ENCODE measurements at places on chromosomes 4 and X.
A peak's percentile ranks its signal among the peaks of the same experiment; 100 is the strongest.

DNA sequence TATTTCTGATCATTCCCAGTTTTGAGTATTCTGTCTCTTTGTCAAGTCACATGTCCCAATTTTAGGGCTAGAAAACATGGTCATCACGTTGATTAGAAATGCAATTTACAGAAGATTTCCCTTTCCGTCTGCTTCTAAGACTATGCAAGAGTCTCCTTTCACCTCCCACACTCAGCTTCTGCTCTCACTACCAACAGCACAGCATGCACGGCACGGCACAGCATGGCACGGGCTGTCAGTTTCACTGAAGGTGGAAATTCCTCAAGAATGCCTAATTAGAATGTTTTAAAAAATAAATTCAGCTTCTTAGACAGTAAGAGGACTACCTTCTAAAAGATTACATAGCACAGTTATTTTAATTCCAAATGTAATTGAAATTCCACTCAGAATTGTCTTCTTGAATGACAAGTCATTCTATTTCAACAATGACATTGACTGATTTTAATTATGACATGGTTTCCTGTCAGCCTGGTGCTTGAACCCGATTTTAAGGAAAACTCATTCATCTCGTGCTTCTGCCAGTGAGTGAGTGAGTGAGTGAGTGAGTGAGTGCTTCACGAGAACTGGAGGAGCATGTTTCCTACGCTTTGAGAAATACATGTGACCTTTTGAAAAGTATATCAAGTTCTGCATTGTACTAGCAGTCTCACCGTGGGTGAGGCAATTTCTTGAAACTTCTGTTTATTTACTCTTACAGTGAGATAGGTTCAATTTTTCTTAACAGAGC, 124.8 kb upstream of the SORBS2 start:
- DNase-seq = no peak

- DNase-seq = peak; percentile 81
Observed at GRCh38 chr4:73603271-73603710, 16.9 kb downstream of the RASSF6 start.

DNA sequence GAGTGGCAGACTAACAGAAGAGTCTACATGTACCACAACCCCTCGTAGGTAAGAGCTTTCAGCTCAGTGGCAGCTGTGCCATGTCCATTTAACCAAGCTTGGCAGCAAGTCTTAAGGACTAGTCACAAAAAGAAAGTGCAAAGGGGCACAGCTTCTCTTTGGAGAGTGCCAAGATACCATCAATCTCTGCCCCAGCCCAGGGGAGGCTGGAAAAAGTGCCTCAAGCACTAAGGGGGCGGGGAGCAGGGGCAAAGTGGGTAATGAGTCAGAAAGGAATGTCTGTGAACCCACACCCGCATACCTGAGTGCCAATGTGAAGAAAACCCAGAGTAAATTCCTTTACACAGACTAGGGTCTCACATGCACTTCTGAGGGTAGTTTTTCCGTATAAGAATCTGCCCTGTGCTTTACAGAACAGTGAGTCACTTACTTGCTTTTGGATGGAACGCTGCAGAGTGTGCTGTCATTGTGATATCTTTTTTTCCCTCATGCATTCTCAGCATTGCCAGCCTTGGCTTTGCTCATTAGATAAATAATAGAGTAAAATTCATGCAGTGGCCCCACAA, 219.8 kb downstream of the ZNF674 start:
- peak; percentile 32 for DNase-seq

DNA sequence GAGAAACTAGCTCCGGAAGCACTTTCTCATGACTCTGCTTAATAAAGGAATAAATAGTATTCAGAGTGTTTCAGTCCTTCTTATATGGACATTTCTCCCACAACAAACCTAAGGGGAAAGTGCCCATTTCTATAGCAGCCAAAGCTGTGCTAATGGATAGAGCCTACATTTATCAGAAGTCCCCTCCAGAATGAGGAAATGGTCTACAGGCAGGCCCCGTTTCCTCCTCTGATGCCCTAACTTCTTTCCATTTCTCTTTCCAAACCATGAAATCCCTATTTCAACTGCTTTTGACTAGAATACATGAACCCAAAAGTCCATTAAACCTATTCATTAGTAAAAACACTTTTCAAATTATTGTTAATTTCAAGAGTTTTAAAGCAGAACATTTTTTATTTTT, 4.5 kb downstream of the ACSL1 start:
- DNase-seq = no peak

DNA sequence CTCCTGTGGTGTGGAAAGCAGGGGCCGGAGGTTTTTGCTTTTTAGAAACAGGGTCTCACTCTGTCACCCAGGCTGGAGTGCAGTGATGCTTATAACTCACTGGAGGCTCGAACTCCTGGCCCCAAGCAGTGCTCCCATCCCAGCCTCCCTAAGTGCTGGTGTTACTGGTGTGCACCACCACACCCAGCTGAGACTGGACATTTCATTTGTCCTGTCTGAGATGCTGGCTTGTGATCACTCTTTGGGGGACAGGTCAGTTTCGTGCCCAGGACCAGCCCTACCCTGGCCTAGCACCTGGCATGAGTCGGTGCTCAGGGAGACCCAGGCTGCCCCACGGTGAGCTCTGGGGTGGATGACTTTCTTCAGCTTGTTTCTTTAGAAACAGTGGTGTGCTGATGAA, 11.3 kb downstream of the PSAPL1 start:
- no peak for DNase-seq

DNA sequence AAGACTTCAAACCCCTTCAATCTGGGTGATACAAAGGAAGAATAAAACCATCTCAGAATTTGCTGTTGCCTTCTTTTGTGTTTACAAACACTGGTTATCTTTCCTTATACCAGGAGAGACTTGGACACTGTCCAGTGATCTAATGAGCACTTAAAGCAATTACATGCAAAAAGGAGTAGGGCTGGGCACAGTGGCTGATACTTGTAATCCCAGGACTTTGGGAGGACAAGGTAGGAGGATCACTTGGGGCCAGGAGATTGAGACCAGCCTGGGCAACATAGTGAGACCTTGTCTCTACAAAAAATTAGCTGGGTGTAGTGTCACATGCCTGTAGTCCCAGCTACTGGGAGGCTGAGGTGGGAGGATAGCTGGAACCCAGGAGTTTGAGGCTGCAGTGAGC, 95.7 kb upstream of the DRD5 start:
- DNase-seq = no peak

GRCh38 chr4:71229477-71230270, 109.1 kb upstream of the SLC4A4 start:
- DNase-seq = peak; percentile 48

DNA sequence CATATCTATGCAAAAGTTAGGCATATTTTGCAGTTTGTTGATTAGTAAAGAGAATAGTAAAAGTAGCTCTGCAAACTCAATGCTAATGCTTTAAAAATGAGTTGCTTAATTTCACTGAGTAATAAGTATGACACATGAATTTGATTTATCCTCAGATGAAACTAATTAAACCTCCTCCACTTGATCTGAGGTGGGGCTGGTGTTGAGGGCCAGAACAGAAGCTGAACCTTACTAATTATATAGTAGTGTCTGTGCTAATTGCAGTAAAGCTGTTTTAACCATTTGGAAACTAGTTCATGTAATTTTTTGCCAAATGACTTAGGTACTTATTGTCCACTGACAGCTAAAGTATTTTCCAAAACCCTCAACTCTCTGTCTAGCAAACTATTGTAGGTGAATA, 7.7 kb upstream of the PGAM4 start:
- no peak for DNase-seq

- DNase-seq = no peak
Observed at GRCh38 chrX:155115174-155115819, 44.0 kb downstream of the BRCC3 start.

GRCh38 chrX:139077281-139078250, 366.0 kb upstream of the FGF13 start:
- DNase-seq = no peak

- no peak for DNase-seq
Observed at GRCh38 chrX:32778965-32779364, 432.4 kb downstream of the DMD start.

- no peak for DNase-seq
Observed at GRCh38 chr4:40316333-40316781, 18.8 kb upstream of the CHRNA9 start.

GRCh38 chr4:146975036-146975435, 29.4 kb upstream of the TTC29 start:
- DNase-seq = no peak

GRCh38 chr4:72340803-72341431, 228.1 kb downstream of the ADAMTS3 start:
- DNase-seq = no peak

GRCh38 chr4:151175754-151176631, 76.6 kb downstream of the RPS3A start:
- no peak for DNase-seq

DNA sequence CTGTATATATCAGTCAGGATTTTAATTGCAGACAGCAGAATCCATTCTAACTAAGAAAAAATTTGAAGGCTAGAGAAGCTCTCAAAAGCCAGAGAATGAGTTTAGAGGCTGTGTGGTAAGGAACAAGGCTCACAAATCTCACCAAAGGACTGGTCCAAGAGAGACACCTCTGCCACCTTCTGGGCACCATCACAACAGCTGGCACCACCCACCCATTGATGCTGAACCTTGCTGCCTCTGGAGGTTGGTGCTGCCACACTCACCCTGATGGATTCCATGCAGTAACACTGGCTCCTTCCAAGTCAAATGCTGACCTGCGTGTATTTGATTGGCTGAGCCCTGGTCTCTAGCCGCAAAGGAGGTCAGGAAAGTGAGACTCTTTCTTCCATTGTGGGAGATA, 100.8 kb downstream of the BEND2 start:
- DNase-seq = peak; percentile 2

GRCh38 chrX:76155786-76156185, 17.1 kb upstream of the PBDC1 start:
- no peak for DNase-seq

DNA sequence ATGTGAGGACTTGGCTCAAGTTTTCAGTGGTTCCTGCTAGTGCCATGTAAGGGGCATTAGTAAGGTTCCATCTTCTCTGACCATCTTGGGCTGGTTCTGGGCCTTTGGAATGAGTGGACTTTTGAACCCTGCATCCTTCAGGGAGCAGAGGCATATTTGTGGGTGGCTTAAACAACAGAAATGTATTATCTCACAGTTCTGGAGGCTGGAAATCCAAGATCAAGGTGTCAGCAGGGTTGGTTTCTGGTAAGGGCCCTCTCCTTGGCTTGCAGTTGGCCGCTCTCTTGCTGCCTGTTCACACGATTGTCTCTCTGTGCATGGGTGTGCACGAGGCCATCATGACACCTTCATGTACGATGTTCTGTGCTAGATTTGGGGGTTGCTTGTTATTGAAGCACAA, 21.3 kb downstream of the CCKAR start:
- no peak for DNase-seq

DNA sequence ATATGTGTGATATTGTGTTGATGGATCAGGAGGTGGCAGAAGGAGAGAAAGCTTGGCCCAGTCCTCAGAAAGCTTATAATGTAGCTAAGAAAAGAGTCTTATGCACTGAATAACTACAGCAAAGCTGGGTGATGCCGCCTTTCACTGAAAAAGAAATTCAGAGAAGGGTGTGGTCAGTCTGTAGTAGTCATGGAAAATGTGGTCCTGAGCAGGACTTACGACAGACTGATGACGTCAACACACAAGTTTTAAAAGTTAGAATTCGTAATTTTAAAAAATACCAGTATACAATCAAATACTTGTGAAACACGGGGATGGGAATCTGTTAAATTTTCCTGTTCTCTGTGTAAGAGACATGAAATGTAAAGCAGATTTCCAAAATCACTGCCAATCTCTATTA, 87.0 kb upstream of the RAPGEF2 start:
- DNase-seq = no peak

- DNase-seq = no peak
Observed at GRCh38 chr4:13359809-13360208, 124.3 kb downstream of the RAB28 start.

GRCh38 chr4:93657527-93657926, 171.0 kb upstream of the ATOH1 start:
- DNase-seq = no peak

GRCh38 chrX:53483838-53484405, 49.8 kb upstream of the HSD17B10 start:
- DNase-seq = no peak

DNA sequence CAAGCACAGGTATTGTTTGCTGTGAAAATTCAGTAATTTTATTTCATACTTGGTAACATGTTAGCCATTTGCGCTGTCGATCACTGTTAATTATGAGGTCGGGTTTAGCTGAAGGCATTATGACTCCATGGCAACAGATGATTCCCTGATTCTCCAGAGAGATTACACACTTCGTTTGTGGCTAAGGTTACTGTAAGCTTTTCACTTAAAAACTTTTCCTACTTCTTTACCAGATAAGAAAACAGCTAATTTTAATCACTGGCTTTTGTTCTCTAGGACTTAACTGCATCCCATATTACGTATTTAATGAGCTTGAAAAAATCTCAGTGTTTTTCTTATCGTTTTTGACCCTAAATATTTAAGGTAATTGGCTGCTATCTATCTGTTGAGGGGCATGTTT, 2.1 kb downstream of the GSTCD start:
- DNase-seq = no peak

GRCh38 chr4:37771771-37772170, 54.7 kb upstream of the PGM2 start:
- peak; percentile 64 for DNase-seq

GRCh38 chr4:8597791-8598190, 5.2 kb downstream of the CPZ start:
- no peak for DNase-seq

- no peak for DNase-seq
Observed at GRCh38 chr4:143188136-143189088, 3.7 kb downstream of the USP38 start.

DNA sequence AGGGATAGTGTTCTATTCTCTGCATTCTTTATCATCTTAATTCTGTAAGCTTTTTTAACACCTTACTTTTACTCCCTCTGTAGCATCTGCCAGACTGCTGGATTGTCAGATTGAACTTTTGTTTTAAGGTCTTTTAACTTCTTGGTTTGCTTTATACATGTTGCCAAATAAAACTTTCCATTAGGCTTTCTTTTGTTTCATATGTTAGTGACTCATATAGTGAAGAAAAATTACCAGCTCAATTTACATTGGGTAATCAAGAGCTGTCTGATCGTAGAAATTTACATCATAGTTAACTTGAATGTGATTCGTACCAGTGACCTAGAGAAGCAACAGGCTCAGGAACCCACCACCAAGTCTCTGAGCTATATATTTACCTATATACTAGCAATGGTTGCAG, 28.5 kb upstream of the KLHL4 start:
- no peak for DNase-seq

GRCh38 chr4:165079476-165079875, 25.8 kb downstream of the TRIM75 start:
- peak; percentile 35 for DNase-seq

- DNase-seq = peak; percentile 57
Observed at GRCh38 chr4:37008199-37008598, 236.3 kb upstream of the NWD2 start.

DNA sequence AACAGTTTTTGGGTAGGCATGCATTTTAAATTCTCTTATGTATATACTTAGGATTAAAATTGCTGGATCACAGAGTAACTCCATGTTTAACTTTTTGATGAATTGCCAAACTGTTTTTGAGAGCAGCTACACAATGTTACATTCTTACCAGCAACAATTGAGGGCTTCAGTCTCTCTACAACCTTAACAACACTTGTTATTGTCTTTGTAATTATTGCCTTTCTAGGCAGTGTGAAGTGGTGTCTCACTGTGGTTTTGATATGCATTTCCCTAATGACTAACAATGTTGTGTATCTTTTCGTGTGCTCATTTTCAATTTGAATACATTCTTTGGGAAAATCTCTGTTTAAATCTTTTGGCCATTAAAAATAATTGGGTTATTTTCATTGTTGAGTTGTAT, 17.3 kb upstream of the F11 start:
- DNase-seq = no peak

GRCh38 chrX:93637591-93637990, 35.8 kb downstream of the NAP1L3 start:
- no peak for DNase-seq

GRCh38 chr4:8009097-8009496, 69.4 kb upstream of the AFAP1 start:
- no peak for DNase-seq

All from body of pancreas (tissue), 4 donors.